Mucosa of descending colon (tissue), 3 donors: ENCODE measurements at places on chromosomes 1 and 21. TPM values are rescaled to one million over a fixed set of nuclear protein-coding genes. Genes with fewer than 3 reads are reported as not detected.
A peak's percentile ranks its signal among the peaks of the same experiment; 100 is the strongest.

Gene CASQ2
- 30.4 TPM for total RNA-seq

Gene SYNC
- total RNA-seq, result 14.3 TPM

Gene GFI1
- total RNA-seq, result 2.7 TPM

Gene SPRR2G
- total RNA-seq, result not detected

Gene ANKRD45
- 1.1 TPM for total RNA-seq

Gene MYOM3
- total RNA-seq, result 2.7 TPM

Gene HAO2
- total RNA-seq, result not detected

Gene NCMAP
- 0.60 TPM for total RNA-seq

Gene ASTN1
- 0.10 TPM for total RNA-seq

- no peak for DNase-seq
Observed at GRCh38 chr21:46674430-46675007, 39.0 kb downstream of the PRMT2 start.

DNA sequence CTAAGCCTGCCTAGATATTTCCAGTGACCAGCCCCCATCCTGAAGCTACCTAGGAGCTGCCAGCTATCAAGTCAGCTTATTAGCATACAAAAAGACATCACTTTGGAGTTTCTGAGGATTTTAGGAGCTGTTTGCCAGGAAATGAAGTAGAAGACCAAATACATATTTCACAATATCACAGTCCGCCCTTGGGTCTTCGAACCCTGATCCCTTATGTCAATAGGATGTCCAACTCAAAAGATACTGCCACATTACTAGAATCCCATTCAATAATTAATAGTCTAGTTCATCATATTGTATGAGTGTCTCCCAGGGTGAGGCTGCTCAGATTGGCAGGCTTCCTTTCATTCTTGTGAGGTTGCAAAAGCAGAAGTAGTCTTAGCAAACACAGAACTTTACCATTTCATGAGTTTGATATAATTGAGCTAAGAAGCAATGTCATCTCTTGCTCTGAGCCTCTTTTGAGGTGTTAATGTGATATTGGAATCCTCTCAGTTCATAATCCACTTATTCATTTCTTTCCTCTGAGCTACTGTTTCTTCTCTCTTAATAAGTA, 13.6 kb downstream of the IPO9 start:
- DNase-seq, result no peak

GRCh38 chr1:9890224-9890731, 19.8 kb downstream of the CTNNBIP1 start:
- peak; percentile 15 for DNase-seq

DNA sequence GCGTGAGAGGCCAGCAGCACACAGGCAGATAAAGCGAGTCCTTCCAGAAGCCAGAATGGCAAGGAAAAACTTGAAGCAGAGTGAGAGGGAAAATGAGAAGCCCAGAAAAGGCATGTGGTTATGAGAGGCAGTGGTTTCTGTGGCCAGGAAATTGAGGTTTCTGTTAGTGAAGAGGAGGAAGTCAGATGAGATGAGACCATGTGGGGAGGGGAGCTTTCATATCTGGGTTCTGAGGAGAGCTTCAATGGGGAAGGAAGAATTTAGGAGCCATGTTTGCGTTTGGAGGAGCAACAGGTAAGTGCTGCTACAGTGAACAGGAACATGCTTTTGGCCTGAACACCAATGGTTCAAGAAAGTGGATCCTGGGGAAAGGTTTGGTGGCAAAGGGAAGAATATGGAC, 6.1 kb upstream of the CD1A start:
- DNase-seq, result no peak

DNA sequence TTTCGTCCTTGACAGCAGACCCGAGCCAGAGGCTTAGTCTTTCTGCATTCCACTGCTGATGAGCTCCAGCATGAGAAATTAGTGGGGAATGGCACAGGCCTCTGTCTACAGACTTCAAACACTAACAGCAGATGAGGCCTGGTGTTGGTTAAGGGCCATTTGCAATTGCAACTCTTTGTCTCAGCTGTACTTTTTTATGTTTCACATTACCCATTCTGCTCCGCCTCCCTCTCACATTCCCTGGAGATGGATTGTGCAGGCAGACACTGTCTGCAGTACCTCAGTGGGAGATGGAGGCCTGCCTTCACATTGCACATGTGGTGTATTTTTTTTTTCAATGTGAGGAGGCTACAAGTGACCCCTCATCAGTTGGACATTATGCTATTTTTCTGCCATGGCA, 370.2 kb downstream of the DUSP10 start:
- no peak for DNase-seq

GRCh38 chr21:23861911-23862504, 1745.3 kb downstream of the MRPL39 start:
- no peak for DNase-seq

DNA sequence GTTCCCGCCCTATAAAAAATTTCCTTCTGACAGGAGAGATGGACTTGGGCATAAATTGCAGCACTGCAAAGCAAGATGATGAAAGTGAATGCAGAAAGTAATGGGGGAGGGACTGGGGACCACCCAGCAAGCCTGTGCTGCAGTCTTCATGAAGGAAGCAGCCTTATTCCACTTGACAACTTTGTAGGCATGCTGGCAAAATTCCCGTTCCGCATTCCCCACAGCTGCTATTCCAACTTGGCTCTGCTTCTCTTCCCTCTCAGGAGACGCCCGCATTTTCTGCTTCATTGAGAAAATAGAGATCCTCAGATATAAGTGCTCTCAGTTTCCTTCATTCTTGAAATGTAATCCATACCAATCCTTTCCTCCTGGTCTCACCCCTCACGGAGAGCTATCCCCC, 2.4 kb downstream of the HMGB4 start:
- no peak for DNase-seq

GRCh38 chr1:228171221-228171891, 5.8 kb downstream of the IBA57 start:
- no peak for DNase-seq

- no peak for DNase-seq
Observed at GRCh38 chr1:160835751-160836150, 26.9 kb downstream of the CD244 start.

GRCh38 chr1:203140743-203141520, 13.4 kb downstream of the ADORA1 start:
- DNase-seq, result no peak

DNA sequence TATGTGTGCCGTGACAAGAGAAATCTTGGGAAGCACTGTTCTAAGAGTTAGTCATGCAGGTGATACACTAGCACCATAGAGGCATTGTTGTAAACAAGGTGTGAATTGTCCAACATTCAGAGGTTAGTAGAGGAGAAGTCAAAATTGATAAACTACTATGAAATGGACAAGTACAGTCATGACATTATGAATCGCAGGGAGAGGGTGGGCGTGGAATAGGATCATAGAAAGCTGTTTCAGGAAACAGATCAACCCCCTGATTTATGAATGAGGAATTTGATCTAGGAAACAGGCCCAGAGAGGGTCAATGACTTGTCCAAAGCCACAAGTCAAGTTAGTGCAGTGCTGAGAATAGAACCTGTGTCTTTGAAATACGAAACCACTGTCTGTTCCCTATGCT, 58.5 kb upstream of the LAX1 start:
- DNase-seq, result no peak

DNA sequence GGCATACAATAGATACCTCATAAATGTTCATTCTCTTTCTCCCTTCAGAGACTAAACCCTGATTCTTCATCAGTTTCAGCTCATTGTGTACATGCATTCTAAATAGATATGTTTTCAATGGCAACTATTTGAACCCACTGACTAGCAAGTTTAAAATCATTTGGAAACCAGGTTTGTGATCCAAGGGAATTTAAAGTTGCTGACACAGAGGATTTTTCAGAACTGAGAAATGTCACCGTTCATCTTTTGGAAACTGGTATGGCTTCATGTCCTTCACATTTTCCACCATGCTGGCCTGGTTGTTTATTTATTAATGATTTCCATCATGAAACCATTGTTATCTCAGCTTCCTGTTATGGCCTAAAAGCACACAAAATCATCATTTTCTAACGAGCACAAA, 81.8 kb upstream of the BARHL2 start:
- no peak for DNase-seq

DNA sequence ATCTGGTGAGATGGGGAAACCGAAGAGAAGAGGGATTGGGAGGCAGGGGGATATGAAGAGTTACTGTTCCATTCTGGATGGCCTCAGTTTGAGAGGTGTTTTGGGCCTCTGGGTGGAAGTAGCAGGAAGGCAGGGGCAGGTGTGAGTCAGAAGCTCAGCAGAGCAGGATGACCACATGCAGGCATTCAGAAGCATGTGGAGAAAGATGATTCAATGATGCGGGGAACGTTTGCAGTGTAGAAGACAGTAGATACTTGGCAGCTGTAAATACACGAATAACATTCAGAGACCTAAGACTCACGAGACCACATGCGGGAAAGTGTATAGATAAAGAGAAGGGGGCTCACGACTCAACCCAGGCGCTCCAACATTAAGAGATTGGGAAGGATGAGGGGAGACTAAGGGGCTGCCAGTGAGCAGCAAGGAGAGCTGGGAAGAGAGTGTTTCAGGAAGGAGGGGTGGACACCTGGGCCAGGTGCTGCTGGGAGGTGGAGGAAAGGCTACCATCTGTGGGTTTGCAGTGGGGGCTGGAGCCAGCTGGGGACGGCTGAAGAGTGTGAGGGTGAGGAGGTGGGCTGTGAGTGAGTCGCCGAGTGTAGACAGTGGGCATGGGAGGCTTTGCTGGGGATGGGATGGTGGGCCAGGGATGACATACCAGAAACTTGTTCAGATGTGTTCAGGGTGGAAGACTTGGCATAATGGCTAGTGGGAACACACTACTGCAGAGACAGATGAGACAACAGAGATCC, 5.8 kb upstream of the EPS8L3 start:
- no peak for DNase-seq

GRCh38 chr21:17613242-17613676, 558 bp upstream of the BTG3 start:
- peak; percentile 42 for DNase-seq

DNA sequence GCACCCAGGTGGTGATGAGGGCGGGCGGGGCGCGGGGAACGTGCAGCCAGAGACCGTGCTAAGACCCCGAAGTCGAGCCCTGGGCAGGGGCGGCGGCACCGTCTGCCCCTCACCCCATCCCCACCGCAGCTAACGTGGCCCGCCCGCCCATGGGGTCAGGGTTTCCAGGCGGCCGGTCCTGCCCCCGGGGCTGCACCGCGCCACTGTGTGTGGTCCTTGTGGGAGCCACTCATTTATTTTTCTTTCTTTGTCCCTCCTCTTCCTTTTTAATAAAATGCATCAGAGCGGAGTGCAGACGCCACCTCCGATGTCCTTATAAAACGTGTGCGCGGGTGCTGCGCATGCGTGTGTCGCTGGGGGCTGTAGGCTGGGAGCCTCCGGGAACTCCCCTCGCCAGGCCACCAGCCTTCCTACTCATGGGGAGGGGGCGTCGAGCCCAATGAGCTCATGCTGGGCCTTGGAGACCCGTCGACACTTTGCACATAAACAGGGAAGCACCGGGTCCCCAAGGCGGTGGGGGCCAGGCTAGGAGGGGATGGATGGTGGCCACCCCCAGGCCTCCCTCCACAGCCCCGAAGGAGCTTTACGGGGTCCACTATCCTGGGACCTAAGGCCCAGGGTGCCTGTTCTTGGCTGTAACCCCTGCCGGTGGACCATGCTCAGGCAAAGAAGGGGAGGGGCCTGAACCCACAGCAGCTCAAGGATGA, 59.9 kb downstream of the WNT9A start:
- DNase-seq, result no peak

GRCh38 chr1:71561729-71562128, 480.9 kb upstream of the ZRANB2 start:
- no peak for DNase-seq

DNA sequence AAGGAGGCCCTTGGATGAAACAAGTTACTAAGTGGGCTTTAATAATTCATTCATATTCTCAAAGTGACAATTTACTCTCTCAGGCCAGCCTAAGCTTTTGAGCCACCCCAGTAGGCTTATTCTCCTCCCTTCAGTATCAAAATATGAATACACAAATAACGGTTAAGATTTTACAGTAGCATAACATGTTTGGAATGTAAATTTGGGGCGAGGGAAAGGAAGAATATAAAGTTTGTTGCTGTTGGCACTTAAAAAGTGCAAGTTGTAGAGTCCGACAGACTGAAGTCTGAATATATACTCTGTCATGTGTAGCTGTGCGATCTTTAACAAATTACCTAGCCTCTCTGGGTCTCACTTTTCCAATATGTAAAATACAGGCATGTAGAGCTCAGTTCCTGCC, 22.6 kb upstream of the MYSM1 start:
- DNase-seq, result no peak

DNA sequence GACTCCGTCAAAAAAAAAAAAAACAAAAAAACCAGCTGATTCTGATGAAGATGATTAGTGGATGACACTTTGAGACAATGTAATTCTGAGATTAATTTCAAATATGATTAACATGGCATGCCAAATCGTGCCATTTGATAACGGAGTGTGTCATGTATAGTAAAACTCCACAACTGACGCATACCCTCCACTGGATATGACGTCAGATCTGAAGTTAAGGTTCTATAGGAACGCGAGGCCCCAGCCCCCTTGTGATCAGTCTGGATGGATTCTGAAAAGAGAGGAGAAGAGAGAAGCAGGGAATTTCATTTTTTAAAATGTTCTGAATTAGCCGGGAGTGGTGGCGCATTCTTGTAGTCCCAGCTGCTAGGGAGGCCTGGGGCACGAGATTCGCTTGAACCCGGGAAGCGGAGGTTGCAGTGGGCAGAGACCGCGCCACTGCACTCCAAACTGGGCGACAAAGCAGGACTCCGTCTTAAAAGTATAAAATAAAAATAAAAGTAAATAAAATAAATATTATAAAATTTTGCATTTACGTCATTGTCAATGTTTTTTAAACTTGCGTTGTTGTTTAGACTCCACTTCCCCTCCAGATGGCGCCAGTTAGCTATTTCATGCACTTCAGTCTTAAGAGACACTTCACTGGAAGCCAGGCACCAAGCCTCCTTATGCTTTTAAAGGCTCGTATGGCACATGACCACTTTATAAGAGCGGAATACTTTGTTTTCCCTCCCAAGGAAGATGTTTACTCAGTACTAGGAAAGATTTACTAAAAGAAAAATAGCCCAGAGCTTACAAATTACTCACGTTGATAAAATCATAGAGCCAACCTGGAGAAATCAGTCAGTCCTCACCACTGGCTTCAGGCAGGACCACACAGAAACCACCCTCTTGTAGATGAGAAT, 65.5 kb downstream of the UBE2U start:
- peak; percentile 78 for DNase-seq

GRCh38 chr1:183210681-183211080, 24.6 kb downstream of the LAMC2 start:
- no peak for DNase-seq

- no peak for DNase-seq
Observed at GRCh38 chr1:185441605-185442004, 124.6 kb upstream of the IVNS1ABP start.

- DNase-seq, result no peak
Observed at GRCh38 chr21:31668651-31669491, 9.4 kb downstream of the SOD1 start.

- peak; percentile 46 for DNase-seq
Observed at GRCh38 chr1:32972814-32973428, 8.3 kb upstream of the RNF19B start.

GRCh38 chr1:77876884-77877283, 11.5 kb upstream of the NEXN start:
- no peak for DNase-seq

- no peak for DNase-seq
Observed at GRCh38 chr1:84539972-84540371, 33.6 kb upstream of the GNG5 start.

- no peak for DNase-seq
Observed at GRCh38 chr1:116794804-116795481, 40.7 kb downstream of the CD2 start.
